Naive B cell (primary cell): ENCODE measurements at places on chromosomes 16 and 17.
A peak's percentile ranks its signal among the peaks of the same experiment; 100 is the strongest.

DNA sequence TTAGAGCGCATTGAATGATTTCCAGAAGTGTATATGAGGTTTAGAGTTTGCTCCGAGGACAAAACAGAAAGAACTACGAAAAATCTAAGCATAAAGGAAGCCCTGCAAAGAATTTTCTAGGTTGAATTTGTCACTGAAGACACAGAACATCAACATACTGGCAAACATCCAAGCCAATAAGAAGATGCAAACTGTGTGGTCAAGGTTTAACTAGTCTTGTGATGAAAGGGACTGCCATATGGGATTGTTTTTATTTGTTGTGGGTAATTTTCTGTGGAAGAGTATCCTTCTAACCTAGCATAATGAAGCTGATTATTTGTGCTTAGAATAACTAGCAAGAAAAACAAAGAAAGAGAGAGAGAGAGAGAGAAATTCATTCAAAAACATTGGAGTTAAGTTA lies 492.0 kb upstream of the ERCC4 start:
- DNase-seq, result no peak
- H3K27me3 ChIP-seq, result no peaks in the 10 kb centered on the region
- no peaks in the 10 kb centered on the region for H3K4me1 ChIP-seq
- no peak overlapping the region for H3K27ac ChIP-seq
- H3K4me3 ChIP-seq, result no peak overlapping the region

DNA sequence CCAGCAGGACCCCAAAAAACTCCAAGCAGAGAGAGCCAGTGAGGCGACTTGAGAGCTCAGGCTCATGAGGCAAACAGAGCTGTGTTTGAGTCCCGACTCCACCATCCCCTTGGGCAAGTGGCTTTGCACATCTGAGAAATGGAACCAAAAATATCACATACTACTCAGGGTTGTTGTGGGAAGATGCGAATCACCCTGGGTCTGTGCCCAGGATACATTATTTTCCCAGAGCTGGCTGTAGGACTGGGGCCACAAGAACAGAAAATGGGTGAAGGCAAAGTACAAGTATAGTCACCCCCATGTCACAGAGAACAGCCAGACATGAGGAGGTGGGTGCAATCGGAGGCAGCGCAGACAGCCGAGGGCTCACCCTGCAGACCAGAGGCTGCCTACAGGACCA lies 127.3 kb downstream of the GAS7 start:
- H3K27ac ChIP-seq, result no peak overlapping the region
- DNase-seq, result no peak
- H3K4me3 ChIP-seq, result no peak overlapping the region
- no peaks in the 10 kb centered on the region for H3K36me3 ChIP-seq
- H3K4me1 ChIP-seq, result no peaks in the 10 kb centered on the region
- H3K27me3 ChIP-seq, result peaks cover 3% of the 10 kb centered on the region

DNA sequence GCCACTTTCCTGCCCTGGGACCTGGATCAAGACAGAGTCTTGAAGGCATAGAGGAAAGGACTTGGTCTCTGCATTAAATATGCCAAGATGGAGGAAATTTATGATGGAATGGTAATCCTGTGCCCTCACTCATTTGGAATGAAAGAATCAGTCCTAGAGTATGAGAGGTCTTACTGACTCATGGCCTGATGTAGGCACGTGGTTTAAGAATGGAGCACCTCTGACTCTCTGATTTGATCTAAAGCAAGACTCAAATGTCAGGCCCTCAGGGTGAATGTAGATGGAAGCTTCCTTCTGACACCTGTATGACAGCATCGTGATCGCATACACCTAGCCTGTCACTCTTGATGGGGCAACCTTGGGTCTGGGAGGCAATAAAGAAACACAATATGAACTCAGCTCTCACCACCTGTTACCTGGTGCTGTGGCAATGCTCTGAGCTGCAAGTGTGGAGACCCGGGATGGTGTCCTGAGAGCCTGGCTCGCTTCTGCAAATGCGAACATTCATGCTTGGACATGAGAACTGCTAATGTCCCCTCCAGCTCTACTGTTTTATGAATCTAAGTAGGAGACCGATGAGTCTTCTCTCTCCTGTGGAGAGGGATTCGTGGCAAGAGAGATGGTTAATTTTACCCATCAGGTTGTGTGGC lies 229.9 kb downstream of the ABCC12 start:
- H3K4me3 ChIP-seq, result no peak overlapping the region
- H3K27me3 ChIP-seq, result no peaks in the 10 kb centered on the region
- DNase-seq, result no peak
- no peaks in the 10 kb centered on the region for H3K4me1 ChIP-seq
- no peaks in the 10 kb centered on the region for H3K36me3 ChIP-seq
- H3K27ac ChIP-seq, result no peak overlapping the region

- peaks cover 49% of the 10 kb centered on the region for H3K4me1 ChIP-seq
- no peak for DNase-seq
- peaks cover 9% of the 10 kb centered on the region for H3K27me3 ChIP-seq
- H3K36me3 ChIP-seq, result peaks cover 49% of the 10 kb centered on the region
- no peak overlapping the region for H3K27ac ChIP-seq
These were observed 74.0 kb downstream of the SEC14L1 start for GRCh38 chr17:77214743-77215142.

GRCh38 chr17:51079049-51079448 lies 41.6 kb downstream of the SPAG9 start:
- no peak for DNase-seq
- no peaks in the 10 kb centered on the region for H3K27me3 ChIP-seq
- H3K4me1 ChIP-seq, result peaks cover 13% of the 10 kb centered on the region
- H3K4me3 ChIP-seq, result no peak overlapping the region
- no peak overlapping the region for H3K27ac ChIP-seq

GRCh38 chr17:2034157-2034556 lies 4.2 kb downstream of the DPH1 start:
- peaks cover 30% of the 10 kb centered on the region for H3K4me1 ChIP-seq
- H3K4me3 ChIP-seq, result no peak overlapping the region
- H3K27ac ChIP-seq, result no peak overlapping the region
- H3K27me3 ChIP-seq, result peaks cover 5% of the 10 kb centered on the region

- H3K4me1 ChIP-seq, result peaks cover 22% of the 10 kb centered on the region
- H3K27me3 ChIP-seq, result no peaks in the 10 kb centered on the region
- no peak overlapping the region for H3K4me3 ChIP-seq
- no peak for DNase-seq
These were observed 19.2 kb downstream of the ZC3H18 start for GRCh38 chr16:88589441-88589840.

GRCh38 chr17:79695293-79695790 lies 35.4 kb upstream of the ENPP7 start:
- no peak for DNase-seq
- H3K36me3 ChIP-seq, result no peaks in the 10 kb centered on the region
- H3K4me1 ChIP-seq, result peaks cover 6% of the 10 kb centered on the region
- no peak overlapping the region for H3K4me3 ChIP-seq

DNA sequence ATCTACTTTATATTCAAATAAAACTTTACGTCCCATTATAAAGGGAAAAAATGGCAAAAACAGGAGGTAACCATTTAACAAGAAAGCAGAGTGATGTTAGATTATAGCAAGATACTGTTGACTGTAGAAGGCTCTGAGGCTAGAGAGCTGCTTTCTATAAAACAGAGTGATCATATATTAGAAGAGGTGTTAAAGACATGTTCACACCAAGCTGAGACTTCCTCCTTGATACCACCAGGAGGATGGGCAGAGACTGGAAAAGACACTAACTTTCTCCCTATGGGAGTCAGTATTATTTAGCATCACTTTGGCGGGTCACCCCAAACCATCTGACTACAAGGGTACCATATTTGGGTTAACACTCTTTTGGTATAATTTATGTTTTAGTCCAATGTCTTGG lies 687 bp upstream of the CIITA start:
- H3K27ac ChIP-seq, result peak overlapping the region; percentile 91
- H3K4me3 ChIP-seq, result peak overlapping the region; percentile 98
- H3K27me3 ChIP-seq, result no peaks in the 10 kb centered on the region
- H3K36me3 ChIP-seq, result peaks cover 36% of the 10 kb centered on the region

DNA sequence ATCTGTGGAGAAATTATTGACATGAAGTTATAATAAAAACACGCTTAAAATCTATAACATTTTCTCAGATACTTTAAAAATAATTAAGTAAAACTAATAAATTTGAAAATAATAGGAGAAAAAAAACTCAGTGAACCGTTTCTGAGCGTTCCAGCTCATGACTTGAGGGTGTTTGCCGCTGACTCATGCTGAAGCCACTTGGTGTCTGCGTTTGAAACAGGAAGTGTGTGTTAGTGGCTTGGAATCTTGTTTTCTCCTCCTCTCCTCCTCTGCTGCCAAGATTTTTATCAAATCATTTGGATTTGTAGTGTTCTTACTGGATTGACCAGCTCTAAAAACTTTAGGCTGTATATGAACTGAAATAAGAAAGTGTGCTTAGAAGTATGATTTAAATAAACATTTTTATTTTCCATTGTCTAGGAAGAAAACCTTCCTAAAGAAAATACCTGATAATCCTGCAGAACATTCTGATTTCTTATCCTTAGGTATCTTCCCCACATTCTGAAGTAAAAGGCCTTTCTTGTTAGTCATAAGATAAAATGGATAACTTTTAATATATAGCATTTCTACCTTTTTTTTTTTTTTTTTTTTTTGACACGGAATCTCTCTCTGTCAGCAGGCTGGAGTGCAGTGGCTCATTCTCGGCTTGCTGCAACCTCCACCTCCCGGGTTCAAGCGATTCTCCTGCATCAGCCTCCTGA lies 30.8 kb downstream of the USP10 start:
- peak overlapping the region; percentile 34 for H3K27ac ChIP-seq
- no peaks in the 10 kb centered on the region for H3K36me3 ChIP-seq
- peaks cover 56% of the 10 kb centered on the region for H3K4me1 ChIP-seq
- DNase-seq, result peak; percentile 31
- H3K27me3 ChIP-seq, result no peaks in the 10 kb centered on the region
- peak overlapping the region; percentile 27 for H3K4me3 ChIP-seq

DNA sequence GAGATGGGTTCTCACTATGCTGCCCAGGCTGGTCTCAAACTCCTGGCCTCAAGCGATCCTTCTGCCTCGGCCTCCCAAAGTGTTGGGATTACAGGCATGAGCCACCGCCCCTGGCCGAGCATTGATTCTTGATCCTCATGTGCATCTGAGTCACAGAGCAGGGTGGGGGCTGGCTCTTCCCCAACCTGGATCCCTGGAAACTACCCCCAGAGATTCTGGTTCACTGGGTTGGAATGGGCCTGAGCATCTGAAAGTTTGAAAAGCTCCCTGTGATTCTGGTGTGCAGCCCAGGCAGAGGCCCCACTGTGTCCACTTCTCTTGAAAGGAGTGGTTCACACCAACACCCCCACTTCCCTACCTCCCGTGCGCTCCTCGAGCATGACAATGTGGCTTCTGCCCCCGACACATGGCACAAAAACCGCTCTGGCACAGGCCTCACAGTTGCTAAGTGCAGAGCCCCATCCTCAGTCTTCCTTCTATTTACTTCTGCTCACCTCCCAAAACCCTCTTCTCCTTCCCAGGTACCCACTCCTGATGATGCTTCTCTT lies 4.6 kb downstream of the QPRT start:
- H3K4me3 ChIP-seq, result no peak overlapping the region
- no peaks in the 10 kb centered on the region for H3K36me3 ChIP-seq
- no peaks in the 10 kb centered on the region for H3K27me3 ChIP-seq
- H3K27ac ChIP-seq, result peak overlapping the region; percentile 69

DNA sequence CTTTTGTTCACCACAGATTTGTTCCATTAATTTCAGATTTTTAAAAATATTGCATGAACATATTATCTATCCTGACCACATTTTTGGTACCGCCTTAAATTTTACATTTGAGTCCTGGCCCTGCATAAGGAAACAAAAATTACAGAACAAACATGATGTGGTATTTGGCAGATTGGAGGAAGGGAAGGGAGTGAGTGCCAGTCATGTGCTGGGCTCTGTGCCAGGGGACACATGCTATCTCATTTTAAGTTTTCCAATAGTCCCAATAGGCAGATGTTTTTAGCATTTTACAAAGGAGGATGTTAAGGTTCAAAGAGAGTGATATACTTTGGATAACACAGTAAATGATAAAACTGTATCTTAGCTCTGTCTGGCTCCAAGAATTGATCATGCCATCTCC lies 185.1 kb downstream of the CDK5R1 start:
- DNase-seq, result no peak
- peaks cover 9% of the 10 kb centered on the region for H3K36me3 ChIP-seq
- no peaks in the 10 kb centered on the region for H3K4me1 ChIP-seq
- H3K27me3 ChIP-seq, result no peaks in the 10 kb centered on the region

DNA sequence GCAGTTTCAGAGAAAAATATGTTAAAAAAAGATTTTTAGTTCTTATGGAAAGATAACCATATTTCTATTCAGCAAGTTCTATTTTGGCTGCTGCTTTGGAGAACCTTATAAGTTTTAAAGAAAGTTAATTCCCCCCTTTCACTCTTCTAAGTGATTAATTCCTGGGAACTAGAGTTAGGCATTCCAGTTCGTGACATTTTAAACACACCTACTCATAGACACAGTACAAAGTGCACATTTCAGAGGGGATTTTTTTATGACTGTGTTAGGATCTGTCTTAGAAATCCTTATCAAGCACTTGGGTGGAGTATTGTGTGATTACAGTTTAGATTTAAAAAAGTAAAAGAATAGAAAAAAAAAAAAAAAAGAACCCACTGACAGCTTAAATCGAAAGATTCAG lies 3.5 kb upstream of the CDH11 start:
- no peak overlapping the region for H3K4me3 ChIP-seq
- DNase-seq, result no peak
- no peaks in the 10 kb centered on the region for H3K36me3 ChIP-seq
- H3K27ac ChIP-seq, result no peak overlapping the region
- no peaks in the 10 kb centered on the region for H3K4me1 ChIP-seq

DNA sequence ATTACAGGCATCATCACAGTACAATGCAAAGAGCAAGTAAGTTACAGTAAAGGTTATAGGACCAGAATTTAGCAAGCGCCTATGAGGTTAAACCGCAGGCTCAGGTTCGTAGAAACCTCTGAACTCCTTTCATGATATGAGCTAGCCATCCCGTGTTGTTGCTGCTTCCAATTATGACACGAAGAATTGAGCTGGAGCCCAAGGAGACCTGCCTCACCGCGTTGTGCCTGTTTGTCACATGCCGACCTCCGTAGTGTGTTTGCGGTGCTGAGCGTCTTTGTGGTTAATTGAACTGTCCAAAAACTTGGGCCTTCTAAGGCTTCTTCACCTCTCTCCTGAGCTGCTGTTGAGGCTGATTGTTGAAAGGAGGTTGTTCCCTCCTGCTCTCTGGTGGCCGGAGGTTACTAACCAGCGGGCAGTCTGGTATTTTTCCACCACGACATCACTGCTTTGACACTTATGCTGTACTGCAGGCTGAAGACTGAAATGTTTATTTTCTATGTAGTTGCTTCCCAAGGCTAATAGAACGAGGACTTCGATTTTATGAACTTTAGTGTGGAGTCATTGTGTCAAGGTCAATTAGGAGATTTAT lies 67.5 kb downstream of the SEC14L1 start:
- no peak overlapping the region for H3K27ac ChIP-seq
- no peak for DNase-seq
- peaks cover 9% of the 10 kb centered on the region for H3K27me3 ChIP-seq
- no peak overlapping the region for H3K4me3 ChIP-seq
- peaks cover 49% of the 10 kb centered on the region for H3K4me1 ChIP-seq
- H3K36me3 ChIP-seq, result peaks cover 56% of the 10 kb centered on the region
